Femur (tissue), 1 donor: ENCODE measurements at places on chromosomes 2 and 18.

DNA sequence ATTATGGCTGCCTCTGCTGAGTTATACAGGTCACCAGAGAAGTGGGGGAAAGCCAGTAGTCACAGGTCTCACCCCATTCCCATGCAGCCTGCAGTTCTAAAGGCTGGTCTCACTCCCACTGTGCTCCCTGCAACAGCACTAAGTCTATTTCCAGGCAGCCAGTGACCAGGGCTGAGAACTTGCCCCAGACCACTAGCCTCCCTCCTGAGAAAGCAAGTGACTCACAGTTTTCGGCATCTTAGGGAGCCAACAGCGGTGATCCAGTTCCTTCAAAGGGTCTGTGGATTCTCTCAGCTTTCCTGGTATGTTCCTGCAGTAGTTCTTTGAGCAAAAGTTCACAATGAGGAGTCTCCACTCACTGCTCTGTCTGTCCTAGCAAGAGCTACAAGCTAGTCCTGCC is 329.6 kb upstream of the MAP2 start:
- DNase-seq: no peak

GRCh38 chr18:10499230-10499629 is 26.6 kb upstream of the NAPG start:
- DNase-seq: no peak

- DNase-seq: no peak
Measured at GRCh38 chr2:198452327-198452726, 647.9 kb downstream of the PLCL1 start.

- DNase-seq: peak; percentile 21
Measured at GRCh38 chr18:61333746-61334490, 688 bp downstream of the CDH20 start.

GRCh38 chr2:210224591-210224940 is 681 bp downstream of the ACADL start:
- DNase-seq: peak; percentile 24

- DNase-seq: no peak
Measured at GRCh38 chr18:36501100-36501499, 203.6 kb downstream of the FHOD3 start.

DNA sequence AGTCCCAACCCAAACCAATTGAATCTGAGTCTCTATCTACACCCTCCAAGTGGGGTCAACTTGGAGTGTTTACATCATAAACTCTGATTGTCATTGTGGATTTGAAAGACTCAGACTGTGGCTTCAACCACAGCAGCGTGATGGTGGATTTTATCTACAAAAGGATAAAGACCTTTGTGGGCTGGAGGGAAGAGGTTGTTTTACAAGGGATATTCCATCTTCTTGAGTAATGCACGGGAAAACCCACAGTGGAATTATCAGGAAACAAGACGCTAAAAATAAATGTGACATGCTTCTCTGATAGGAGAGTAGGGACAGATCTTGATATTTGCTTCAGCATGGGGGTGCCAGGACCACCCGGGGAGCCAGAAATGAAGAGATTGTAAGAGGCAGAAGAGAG is 93.5 kb downstream of the LPIN1 start:
- no peak for DNase-seq

DNA sequence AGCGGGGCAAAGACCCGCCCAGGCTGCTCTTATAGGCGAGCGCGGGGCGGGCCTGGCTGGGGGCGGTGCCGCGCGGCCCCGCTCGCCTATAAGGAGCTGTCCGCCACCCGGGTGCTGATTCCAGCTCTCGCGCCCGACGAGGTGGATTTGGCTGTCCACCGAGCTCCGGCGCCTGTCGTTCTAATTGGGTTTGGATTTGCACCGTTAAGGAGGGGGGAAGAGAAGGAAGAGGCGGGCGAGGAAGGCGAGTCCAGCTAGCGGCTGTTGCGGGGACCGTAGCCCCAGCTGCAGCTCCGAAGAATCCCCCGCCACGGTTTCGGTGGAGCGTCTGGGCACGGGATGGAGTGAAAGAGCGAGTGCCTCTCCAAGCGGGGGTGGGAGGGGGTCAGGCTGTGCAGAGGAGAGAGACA is at the start of gene CNTNAP5:
TSS of gene CNTNAP5 (plus strand) at position 117 of the 410 bp plus-strand sequence. CDS start 364 bp downstream, outside the sequence.
- DNase-seq: peak; percentile 74

- DNase-seq: no peak
Measured at GRCh38 chr18:73461780-73462059, 593.9 kb upstream of the NETO1 start.

GRCh38 chr2:135586148-135586547 is 54.9 kb downstream of the R3HDM1 start:
- DNase-seq: no peak

- no peak for DNase-seq
Measured at GRCh38 chr2:96161898-96162297, 16.7 kb upstream of the DUSP2 start.

DNA sequence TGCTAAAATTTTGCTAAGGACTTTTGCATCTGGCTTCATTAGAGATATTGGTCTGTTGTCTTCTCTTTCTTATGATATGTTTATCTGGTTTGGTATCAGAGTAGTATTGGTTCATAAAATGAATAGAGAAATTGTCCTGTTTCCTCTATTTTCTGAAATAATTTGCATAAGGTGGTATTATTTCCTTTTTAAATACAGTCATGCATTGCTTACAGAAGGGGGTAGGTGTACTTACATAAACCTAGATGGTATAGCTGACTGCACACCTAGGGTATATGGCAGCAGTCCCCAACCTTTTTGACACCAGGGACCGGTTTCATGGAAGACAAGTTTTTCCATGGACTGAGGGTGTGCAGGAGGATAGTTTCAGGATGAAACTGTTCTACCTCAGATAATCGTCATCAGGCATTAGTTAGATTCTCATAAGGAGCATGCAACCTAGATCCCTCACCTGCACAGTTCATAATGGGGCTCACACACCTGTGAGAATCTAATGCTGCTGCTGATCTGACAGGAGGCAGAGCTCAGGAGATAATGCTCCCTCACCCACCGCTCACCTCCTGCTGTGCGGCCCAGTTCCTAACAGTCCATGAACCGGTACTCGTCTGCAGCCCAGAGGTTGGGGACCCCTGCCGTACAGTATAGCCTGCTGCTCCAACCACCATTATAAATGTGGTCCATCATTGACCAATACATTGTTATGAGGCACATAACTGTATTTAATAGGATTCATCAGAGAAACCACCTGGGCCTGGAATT is 189.2 kb downstream of the FAM210A start:
- DNase-seq: no peak

DNA sequence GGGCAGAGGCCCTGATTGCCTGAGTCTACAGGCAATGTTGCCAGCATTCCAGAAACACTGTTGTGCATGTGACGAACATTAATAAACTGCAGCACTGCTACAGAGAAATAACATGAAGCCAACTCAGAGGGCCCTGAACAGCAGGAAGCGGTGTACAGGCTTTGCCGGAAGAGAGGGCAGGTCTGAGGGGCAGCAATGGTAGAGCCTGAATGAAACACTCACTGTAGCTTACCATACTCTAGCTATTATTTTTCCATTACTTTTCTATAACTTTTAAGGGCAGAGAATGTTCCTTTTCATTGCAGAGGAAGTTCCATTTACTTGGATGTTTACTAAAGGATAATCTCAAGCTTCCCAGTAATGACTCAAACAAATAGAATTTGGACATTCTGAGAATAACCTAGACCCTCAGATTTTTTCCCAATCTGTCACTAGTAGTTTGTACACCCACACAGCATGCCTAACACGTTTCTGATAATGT is 150.4 kb downstream of the MTX2 start:
- no peak for DNase-seq

DNA sequence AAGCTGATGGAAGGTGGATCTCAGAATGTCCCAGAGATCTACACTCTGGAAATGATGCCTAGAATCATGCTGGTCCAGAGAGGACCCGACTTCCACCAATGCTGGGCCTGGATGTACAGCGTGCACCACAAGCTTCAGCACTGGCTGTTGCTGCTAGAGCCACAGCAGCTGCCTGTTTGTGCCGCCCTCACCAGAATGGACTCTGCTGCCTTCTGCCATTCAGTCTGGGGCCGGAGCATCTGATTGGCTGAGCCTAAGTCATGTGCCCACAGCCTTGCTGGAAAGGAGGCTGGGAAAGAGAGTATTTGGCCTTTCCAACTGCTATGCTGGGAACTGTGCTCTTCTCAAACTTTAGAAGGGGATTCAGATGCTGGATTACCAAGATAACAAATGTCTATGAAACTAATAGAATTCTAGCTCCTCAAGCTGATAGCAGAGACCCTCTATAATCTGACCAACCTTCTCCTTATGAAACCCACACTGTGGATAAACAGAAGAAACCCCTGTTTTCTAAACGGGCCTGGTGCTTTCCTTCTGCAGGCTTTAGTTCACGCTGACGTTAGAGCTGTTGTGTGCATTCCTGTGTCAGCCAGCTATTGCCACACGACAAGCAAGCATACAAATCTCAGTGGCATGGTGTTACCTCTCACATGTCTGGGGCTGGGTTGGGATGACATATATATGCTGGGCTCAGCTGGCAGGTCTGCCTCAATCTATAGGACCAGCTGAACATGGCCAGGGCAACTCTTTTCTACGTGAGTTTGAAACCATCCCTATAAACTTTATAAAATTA is 4.1 kb upstream of the LOXHD1 start:
- peak; percentile 31 for DNase-seq

DNA sequence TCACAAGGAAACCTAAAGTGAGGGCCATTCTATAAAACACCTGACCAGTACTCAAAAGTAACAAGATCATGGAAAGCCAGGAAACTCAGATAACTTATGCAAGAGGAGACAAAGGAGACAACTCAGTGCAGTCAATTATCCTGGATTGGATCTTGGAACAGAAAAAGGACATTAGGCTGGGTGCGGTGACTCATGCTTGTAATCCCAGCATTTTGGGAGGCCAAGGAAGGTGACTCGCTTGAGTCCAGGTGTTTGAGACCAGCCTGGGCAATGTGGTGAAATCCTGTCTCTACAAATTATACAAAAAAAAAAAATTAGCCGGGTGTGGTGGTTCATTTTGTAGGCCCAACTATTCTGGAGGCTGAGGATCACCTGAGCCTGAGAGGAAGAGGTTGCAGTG is 424.5 kb upstream of the SPRED2 start:
- no peak for DNase-seq

DNA sequence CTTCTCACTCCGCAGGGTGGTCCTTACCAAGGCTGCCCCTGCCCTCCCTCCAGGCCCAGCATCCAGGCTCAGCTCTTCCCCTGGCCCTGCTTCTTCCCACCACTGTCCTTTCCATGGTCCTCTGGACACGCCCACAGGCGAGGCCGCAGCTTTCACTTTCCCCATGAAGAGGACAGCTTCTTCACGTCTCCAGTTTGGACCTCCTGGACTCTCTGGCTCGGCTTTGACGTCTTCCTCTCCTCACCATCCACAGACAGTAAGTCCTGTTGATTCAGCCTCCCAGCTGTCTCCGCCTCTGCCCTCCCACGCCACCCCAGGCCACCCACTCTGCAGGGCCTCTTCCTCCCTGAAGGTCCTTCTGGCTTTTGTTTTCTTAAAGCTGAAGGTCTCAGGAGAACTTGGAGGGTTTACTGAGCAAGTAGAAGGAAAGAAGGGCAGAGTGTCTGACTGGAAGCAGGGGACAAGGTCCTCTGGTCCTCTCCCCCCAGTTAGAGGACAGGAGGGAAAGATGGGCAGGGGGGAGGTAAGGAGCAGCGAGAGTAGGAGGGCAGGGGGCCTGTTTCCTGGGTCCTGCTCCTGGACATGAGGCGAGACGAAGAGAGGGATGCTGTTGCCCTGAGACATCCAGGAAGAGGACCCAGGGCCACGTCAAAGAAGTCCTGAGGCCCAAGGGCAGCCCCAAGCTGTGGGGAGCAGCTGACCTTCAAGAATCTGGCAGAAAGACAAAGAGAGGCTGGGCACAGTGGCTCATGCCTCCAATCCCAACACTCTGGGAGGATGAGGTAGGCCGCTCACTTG is 24.7 kb upstream of the NMUR1 start:
- DNase-seq: peak; percentile 59

DNA sequence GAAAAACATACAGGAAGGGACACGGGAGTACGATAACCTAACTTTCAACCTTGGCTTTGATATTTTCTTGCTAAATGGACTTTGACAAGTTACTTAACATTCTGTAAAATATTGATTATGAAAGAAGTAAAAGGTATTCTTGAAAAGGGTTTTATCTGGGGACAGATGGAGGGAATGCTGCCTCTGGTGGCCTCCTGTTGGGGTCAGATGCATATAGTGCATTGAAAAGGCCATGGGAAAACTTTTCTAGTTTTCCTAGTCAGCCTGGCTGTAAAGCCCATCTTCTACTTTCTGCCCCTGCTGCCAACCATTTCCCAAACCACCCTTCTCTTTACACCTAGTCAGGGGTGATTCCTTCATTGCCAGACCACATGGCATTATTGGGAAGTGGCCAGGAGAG is 22.2 kb upstream of the MSTN start:
- DNase-seq: no peak

GRCh38 chr2:106885971-106886915 is at the start of gene ST6GAL2:
Gene ST6GAL2 (minus strand): TSS chr2:106886167. CDS start chr2:106843977, 42,190 bp downstream.
- DNase-seq: peak; percentile 50

GRCh38 chr2:115908731-115909130 is 1466.3 kb downstream of the DPP10 start:
- DNase-seq: no peak

DNA sequence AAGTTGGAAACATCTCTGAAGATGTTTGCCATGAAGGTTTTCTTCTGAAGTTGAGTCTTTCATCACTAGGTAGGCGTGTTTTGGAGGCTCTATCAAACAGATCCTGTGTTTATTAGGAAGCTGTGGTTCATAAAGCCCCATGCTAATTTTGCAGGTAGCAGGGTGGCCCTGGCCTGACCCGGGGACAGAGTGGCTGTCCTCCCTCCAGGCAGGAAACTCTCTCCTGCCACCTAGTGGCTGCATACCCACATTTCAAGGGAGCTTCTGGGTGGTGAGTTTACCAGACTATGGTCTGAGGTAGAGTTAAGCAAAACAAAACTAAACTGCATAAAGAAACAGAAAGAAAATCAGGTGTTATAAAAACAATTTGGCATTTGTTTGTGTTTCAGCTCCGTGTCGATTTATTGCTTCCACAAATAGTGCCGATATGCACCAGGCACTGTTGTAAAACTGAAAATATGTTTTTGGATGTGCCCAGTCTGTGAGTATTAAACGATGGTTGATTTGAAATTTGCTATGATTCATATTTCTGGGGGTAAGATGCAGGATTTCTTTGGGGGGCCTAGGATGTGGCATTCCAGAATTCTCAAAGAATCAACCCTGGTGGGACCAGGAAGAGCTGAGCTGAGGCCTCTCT is 26.0 kb upstream of the IL37 start:
- DNase-seq: no peak

DNA sequence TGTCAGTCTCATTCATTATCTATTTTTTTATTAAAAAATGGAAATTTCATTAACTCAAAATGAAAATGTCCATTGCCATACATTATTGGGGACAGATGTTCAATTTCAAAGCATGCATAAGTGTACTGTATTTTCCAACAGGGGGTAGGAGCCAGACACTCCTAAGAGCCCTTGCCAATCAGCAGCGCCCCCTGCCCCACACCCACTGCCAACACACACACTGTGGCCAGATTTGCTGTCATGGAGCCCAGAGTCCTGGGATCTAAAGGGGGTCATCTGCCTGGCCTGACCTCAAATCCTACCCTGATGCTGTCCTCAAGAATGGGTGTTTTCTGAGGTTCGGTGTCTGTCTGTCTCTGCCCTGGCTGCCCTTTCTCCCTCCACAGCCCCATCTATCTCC is 162.2 kb upstream of the TWIST2 start:
- no peak for DNase-seq
